COLO829 (cell line): ENCODE measurements at places on chromosomes 1 and 21.
A peak's percentile ranks its signal among the peaks of the same experiment; 100 is the strongest.

- no peak for DNase-seq
Observed at GRCh38 chr1:67336783-67337182, 29.1 kb downstream of the IL12RB2 start.

- DNase-seq = no peak
Observed at GRCh38 chr1:226607821-226608220, 59.3 kb downstream of the STUM start.

- no peak for DNase-seq
Observed at GRCh38 chr1:47214549-47214948, 17.5 kb downstream of the TAL1 start.

DNA sequence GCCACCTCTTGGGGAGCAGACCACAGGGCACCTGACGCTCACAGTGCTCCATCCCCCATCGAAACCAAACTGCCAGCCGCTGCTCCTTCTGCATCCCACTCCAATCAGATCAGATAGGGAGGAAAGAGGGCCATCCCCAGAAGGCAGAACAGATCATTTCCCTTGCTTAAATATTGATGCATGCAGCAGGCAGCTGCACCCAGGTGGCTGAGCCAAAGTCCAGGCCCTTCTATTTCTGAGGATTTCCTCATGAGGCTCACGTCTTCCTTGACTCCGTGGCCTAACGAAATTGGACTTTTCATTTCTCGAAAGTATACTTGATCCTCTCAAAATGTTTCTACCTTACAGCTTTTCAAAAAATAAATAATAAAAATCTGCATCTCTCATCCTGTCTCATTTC, 239.2 kb downstream of the ATG4C start:
- no peak for DNase-seq

DNA sequence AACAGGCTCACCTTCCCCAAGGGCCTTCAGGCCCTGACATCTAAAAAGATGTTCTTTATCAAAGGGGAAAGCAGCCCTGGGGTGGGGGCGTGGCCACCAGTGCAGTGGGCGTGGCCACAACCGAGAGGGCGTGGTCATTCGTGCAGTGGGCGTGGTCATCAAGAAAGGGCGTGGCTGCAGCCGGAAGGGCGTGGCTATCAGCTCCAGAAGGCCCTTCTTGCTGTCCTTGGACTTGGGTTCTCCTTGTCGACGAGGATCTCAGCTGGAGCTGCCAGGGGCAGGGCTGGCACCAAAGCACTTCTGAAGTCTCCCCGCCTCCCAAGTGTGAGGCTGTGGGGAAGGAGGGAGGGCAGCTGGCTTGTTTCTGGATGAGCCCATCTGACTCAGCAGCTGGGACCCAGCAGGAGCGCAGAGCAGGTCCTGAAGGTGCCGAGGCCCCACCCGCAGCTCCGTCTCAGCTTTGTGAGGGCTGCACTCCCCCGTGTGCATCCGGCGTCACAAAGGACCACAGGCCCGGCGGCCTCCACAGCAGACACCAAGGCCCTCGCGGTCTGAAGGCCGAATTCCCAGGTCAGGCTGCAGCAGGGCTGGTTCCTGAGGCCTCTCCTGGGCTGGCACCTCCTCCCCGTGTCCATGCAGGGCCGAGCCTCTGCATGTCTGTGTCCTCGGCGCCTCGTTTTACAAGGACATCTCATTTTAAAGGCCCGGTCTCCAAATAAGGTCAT, 12.8 kb downstream of the PDE9A start:
- DNase-seq = peak; percentile 66

GRCh38 chr1:68057564-68057963, 7.1 kb upstream of the DIRAS3 start:
- no peak for DNase-seq
